ENCODE measurements at places on chromosomes 3 and 15.

- no peak for DNase-seq
Measured at GRCh38 chr3:100103558-100104441, 10.5 kb downstream of the FILIP1L start.

DNA sequence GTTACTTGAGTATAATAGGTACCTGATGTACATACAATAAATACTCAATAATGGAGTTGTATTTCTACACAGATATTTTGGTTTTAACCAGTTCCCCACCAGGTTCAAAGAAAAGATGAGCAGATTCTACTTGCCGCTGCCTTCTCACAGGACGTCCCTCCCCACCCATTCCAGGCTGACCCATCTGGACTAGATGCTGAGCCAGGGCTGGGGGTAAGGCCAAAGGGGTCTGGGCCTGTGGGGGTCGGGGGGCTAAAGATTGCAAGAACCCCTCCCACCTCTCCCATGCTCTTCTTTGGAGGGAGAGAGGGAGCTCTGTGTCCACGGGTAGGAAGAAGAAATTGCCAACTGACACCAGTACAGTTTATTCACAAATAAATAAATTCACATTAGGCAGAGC is 1.5 kb downstream of the MESP1 start:
- DNase-seq: no peak

DNA sequence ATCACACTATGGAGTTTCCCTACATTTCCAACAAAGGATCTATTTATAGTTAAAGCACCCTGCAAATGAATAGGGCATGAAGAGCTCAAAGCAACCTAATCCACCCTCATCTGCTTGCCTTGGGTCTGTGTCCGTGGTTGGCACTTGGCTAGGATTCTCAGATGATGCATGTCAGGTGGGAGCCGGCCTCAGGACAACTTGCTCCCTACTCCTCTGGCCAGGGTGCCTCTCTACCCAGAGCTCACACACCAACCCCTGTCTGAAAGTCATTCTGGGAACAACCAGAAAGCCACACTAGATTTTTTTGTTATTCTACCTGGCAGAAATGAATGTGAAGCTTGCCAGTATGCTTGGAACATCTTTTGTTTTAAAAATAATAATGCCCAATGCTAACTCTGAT is 13.2 kb downstream of the ARHGEF3 start:
- DNase-seq: peak; percentile 62

- no peak for DNase-seq
Measured at GRCh38 chr3:159907828-159908227, 80.8 kb upstream of the IL12A start.

DNA sequence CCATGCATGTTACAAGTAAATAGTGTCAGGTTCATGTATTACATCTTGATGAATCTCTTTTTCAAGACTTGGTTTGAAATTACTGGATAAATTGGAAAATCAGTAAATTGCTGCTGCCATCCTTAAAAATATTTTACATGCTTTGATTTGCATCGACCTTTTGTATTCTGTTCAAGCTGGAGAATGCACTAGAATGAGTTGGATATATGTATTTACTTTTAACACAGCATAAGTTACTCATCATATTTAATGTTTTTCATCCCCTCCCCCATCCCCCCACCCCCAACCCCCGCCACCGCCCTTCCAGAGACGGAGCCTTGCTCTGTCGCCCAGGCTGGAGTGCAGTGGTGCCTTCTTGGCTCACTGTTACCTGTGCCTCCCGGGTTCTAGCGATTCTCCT is 16.8 kb downstream of the UBE2E1 start:
- no peak for DNase-seq

DNA sequence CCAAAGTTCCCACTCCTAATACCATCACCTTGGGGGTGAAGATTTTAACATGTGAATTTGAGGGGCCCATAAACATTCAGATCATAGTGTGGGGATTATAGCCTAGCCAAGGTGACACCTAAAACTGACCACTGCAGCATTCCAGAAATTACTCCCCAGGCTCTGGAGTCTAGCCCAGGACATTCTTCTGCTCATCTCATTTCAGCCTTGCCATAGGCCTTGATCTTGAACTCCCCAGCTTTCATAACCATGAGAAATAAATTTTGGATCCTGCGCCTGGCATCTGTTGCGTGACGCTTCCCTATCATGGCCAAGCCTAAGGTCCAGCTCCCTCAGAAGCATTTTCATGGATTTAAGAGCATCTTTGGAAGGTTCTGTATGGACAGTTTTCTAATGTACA is 502.9 kb upstream of the THBS1 start:
- no peak for DNase-seq

DNA sequence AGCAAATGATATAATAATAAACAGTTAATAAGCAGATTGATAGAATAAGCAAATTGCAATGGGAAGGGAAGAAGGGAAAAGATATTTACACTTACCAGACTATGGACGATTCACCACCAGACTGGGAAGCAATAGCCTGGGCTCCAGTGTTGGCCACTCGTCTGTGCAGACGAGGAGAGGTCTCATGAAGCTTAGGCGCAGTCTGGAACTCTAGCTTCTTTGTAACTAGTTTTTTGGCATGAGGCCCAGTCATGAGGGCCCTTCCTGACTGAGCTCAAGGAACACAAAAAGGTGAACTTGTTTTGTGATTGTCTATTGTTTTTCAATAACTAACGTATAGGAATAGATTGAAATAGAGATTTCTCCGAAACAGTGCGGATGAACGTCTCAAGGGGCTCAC is 63.3 kb upstream of the GATM start:
- no peak for DNase-seq

DNA sequence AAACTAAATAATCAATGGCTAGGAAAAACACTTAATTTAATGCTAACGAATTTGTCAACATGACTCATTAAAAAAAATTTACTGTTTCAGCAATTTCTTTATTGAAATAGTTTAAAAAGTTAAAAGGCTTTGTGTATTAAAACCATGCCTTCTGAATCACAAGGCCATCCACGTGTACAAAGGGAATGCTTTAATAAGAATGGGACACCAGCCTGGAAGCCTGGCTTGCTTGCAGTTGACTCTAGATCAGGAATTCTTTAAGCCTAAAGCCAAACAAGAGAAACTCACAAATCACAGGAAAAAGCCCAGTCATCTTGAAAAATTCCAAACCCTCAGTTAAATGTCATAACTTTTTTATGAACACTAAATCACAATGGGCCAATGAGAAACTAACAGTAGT is 137.6 kb downstream of the PEAK1 start:
- no peak for DNase-seq

DNA sequence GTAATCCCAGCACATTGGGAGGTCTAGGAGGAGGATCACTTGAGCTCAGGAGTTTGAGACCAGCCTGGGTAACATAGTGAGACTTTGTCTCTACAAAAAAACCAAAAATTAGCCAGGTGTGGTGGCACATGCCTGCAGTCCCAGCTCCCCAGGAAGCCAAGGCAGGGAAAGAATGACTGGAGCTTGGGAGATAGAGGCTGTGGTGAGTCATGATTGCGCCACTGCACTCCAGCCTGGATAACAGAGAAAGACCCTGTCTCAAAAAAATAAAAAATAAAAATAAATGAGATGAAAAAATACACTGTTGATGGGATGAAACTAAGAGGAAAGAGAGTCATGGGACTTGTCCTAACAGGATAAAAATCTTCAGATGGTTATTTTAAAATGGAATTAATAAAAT is 137.6 kb downstream of the IMPG2 start:
- no peak for DNase-seq

DNA sequence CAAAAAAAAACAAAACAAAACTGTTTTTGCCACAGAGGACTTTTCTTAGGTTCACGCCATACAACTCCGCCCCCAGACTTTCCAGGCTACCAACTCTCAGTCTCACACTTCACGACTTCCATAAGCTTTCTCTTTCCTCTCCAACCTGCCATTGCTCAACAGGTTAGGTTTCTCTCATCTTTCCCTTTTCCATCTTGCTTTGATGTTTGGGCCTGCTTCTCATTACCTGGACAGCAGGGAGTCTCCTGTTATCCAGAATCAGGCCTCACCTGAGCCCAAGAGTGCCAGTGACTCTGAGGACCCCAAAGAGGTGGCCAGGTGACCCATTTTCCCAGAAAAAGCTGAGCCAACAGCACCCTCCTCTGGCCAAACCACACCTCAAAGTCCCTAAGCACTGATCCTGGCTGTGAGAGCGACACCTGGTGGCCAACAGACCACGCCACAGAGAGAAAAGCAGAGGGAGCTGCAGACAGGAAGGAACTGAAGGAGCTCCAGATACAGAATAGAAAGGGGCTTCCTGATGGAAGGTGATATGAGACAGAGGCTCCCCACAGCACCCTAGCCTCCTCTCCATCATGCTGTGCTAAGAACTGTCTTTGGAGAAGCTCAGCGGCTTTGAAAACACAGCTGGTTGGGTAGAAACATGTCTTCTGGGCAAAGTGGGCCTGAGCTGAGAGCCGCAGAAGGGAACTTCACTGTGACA is 4.0 kb downstream of the CCDC51 start:
- DNase-seq: peak; percentile 89

GRCh38 chr15:29910068-29910467 is 87.8 kb upstream of the TJP1 start:
- DNase-seq: no peak

- no peak for DNase-seq
Measured at GRCh38 chr3:18301781-18302180, 123.4 kb downstream of the SATB1 start.

GRCh38 chr3:9946112-9947024 is 5.8 kb downstream of the PRRT3 start:
- DNase-seq: peak; percentile 71

- DNase-seq: no peak
Measured at GRCh38 chr3:134463676-134464063, 22.1 kb downstream of the ANAPC13 start.

DNA sequence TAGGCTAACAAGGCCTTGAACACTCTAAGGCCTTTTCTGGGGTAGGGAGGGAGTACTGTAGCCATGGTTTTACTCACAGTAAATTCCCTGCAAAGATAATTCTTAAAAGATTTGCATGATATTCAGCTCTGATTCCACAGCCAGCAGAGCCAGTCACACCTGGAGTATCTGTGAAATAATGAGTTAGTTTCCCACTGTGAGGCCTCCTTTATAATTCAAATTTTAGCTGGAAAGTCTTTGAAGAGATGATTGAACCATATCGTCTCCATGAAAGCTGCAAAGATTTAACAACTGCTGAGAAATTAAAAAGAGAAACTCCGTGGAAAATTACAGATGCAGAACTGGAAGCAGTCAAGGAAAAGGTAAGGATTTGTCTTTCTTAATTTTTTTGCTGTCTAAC is 32.3 kb upstream of the DUT start:
- no peak for DNase-seq

DNA sequence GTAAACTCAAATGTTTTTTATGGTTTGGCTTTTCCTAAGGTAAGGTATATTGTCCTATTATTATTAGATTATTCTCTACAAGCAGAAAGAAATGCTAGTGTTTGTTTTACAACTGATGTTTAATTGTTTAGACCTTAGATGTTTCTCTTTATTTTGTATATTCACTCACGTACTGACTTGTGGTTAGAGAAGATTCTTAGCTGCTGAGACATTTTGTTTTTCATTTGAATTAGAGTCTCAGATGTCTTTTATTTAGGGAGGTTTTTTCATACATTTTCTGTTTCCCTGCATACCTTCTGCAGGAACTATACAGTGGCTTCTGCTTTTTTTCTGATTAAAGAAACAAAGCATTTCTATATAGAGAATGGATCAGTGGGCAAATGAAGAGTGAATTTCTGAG is 110.9 kb downstream of the MYRIP start:
- DNase-seq: no peak

DNA sequence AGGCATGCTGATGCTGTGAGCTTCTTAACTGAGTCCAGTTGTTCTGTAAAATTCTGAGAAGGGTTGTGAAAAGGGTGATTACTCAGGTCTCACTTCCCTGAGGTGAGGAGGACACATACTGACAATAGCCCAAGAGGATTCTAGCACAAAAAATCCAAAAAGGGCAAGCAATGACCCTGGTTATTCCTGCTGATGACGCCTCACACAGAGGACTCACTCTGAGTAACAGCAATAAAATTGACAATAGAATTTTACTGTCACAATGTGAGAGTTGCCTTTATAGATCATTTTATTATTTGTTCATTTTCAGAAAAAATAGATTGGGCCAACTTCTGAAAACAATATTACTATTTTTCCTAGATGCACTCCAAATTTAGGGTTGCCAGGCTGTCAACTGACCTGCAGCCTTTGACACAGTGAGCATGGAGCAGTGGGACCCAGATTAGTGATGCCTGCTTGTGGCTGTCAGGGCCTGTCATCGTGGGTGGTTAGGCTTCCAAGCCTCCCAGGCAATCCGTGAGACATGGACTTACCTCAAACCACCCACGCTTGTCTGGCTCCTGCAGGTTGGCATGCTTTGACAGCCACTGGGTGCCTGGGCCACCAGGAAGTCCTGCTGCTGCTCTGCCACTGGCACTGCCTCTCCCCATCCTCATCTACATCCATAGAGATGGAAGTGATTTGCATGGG is 396.0 kb upstream of the THBS1 start:
- no peak for DNase-seq

- no peak for DNase-seq
Measured at GRCh38 chr3:124291008-124291407, 299.1 kb upstream of the ROPN1 start.

- no peak for DNase-seq
Measured at GRCh38 chr15:49242820-49243219, 72.8 kb downstream of the GALK2 start.

DNA sequence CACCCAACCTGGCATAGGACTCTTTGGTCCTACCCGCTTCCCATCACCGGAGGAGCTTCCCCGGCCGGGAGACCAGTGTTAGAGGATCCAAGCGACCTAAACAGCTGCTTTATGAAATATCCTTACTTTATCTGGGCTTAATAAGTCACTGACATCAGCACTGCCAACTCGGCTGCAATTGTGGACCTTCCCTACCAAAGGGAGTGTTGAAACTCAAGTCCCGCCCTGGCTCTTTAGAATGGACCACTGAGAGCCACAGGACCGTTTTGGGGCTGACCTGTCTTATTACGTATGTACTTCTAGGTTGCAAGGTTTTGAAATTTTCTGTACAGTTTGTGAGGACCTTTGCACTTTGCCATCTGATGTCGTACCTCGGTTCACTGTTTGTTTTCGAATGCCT is 761.2 kb upstream of the LMCD1 start:
- no peak for DNase-seq

DNA sequence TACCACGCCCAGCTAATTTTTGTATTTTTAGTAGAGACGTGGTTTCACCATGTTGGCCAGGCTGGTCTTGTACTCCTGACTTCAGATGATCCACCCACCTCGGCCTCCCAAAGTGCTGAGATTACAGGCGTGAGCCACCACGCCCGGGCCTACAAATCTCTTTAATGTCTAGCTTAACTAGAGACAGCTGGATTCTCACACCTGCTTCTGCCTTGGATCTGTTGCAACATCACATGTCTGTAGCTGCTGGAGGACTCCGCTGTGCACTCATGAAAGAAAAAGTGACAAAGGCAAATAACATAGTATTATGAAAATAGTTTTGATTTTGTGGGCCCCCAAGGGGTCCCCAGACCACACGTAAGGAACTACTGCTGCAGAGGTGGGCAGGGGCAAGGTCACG is 85.9 kb downstream of the NCEH1 start:
- no peak for DNase-seq

- no peak for DNase-seq
Measured at GRCh38 chr15:66001717-66002426, 132.6 kb downstream of the RAB11A start.

All from activated CD4-positive, alpha-beta T cell treated with anti-CD3 and anti-CD28 coated beads, Interleukin-2, Interleukin-4, amounts not matched to agents 100 ng/mL and 50 ng/mL, durations not matched to agents 16 hours and 8 hours (primary cell).